ENCODE measurements at places on chromosomes 3 and 15. TPM values are rescaled to one million over a fixed set of nuclear protein-coding genes. Genes with fewer than 3 reads are reported as not detected.

CEP70 gene
- 14.7 TPM for total RNA-seq

CCDC54 gene
- not detected for total RNA-seq

ASB14 gene
- total RNA-seq, result not detected

SLC28A1 gene
- not detected for total RNA-seq

LRTM1 gene
- not detected for total RNA-seq

Data from endothelial cell of umbilical vein (primary cell).